Heart left ventricle (tissue), 16 donors: ENCODE measurements at places on chromosomes 1 and 21. TPM values are rescaled to one million over a fixed set of nuclear protein-coding genes. Genes with fewer than 3 reads are reported as not detected.

DNA sequence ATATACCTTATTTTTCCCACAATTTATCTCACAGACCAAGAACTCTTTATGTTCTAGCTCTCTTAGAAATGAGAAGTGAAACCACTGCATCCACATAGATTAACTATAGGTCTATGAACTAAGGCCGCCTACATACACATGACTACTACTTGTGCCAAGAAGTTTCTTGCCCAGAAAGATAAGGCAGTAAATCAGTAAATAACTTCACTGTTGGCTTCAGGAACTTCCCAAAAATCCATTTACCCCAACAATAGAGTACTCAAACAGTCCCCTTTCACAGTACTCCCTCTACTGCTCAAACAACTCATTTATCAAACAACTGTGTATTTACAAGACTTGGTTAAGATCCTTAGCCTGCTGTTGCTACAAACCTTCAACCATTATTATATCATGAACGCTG is 96.5 kb downstream of the NME7 start:
- H3K36me3 ChIP-seq: no peaks in the 10 kb centered on the region
- H3K4me1 ChIP-seq: no peaks in the 10 kb centered on the region
- no peak overlapping the region for H3K4me3 ChIP-seq
- H3K27ac ChIP-seq: no peak overlapping the region

Gene CHI3L2
- total RNA-seq: 1.0 TPM

GRCh38 chr1:64055310-64055709 is 148.1 kb upstream of the UBE2U start:
- no peaks in the 10 kb centered on the region for H3K27me3 ChIP-seq
- no peaks in the 10 kb centered on the region for H3K36me3 ChIP-seq
- H3K27ac ChIP-seq: no peak overlapping the region

DNA sequence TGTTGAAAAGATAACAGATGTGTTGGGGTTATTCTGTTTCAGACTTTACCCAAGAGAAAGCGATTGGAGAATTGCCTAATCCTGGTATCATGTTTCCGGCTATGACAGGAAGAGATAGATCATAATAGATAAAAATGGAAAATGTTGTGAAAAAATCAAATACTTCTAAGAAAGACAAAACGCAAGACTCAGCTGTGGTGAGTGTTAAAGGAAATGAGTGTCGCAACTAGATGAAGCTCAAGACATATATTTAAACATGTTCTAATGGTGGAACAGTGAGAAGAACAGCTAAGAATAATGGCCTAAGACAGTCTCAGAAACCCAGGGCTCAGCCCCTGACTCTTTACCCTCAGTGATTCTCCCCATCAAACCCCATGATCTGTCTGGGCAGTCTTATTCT is 426.7 kb upstream of the RUNX1 start:
- no peak overlapping the region for H3K27ac ChIP-seq
- H3K27me3 ChIP-seq: no peaks in the 10 kb centered on the region
- DNase-seq: no peak
- no peak overlapping the region for H3K4me3 ChIP-seq
- no peaks in the 10 kb centered on the region for H3K36me3 ChIP-seq
- H3K4me1 ChIP-seq: no peaks in the 10 kb centered on the region

- H3K36me3 ChIP-seq: no peaks in the 10 kb centered on the region
- DNase-seq: no peak
- H3K27me3 ChIP-seq: no peaks in the 10 kb centered on the region
- no peaks in the 10 kb centered on the region for H3K4me1 ChIP-seq
- no peak overlapping the region for H3K4me3 ChIP-seq
Observed at GRCh38 chr21:15809818-15810217, 80.0 kb downstream of the USP25 start.

GRCh38 chr1:246159279-246160227 is 347.5 kb downstream of the SMYD3 start:
- H3K4me1 ChIP-seq: peaks cover 7% of the 10 kb centered on the region
- H3K4me3 ChIP-seq: no peak overlapping the region
- H3K27me3 ChIP-seq: no peaks in the 10 kb centered on the region

Gene LRRC3
- 1.9 TPM for total RNA-seq

GRCh38 chr1:202644219-202645096 is 65.8 kb downstream of the SYT2 start:
- peaks cover 33% of the 10 kb centered on the region for H3K27me3 ChIP-seq
- no peak for DNase-seq
- no peaks in the 10 kb centered on the region for H3K36me3 ChIP-seq
- peaks cover 7% of the 10 kb centered on the region for H3K4me1 ChIP-seq

Gene NBL1
- total RNA-seq: 19.3 TPM
